Stimulated activated CD8-positive, alpha-beta memory T cell treated with anti-CD3 and anti-CD28 coated beads, Interleukin-7, amount 100 ng/mL, for 24 hours (primary cell): ENCODE measurements at places on chromosomes 16 and 17.

- no peak for DNase-seq
These were observed 31.0 kb downstream of the NGFR start for GRCh38 chr17:49525831-49526741.

GRCh38 chr17:66468241-66469087, 166.1 kb downstream of the PRKCA start:
- no peak for DNase-seq

GRCh38 chr17:49148171-49148570, 15.6 kb downstream of the B4GALNT2 start:
- no peak for DNase-seq

- no peak for DNase-seq
These were observed 230.3 kb downstream of the MRTFB start for GRCh38 chr16:14301169-14302030.

- DNase-seq: no peak
These were observed 395.2 kb upstream of the TOM1L1 start for GRCh38 chr17:54505404-54505803.
